Stimulated activated CD4-positive, alpha-beta T cell treated with anti-CD3 and anti-CD28 coated beads, TNF-alpha, amount 100 ng/mL, for 1 hour (primary cell): ENCODE measurements at places on chromosomes 5 and 9.

- DNase-seq = no peak
Observed at GRCh38 chr9:100408546-100409175, 18.3 kb upstream of the MSANTD3 start.

GRCh38 chr5:154829589-154830218 is 20.7 kb downstream of the FAXDC2 start:
- DNase-seq = no peak

GRCh38 chr5:102625928-102626327 is 127.1 kb upstream of the SLCO6A1 start:
- no peak for DNase-seq

DNA sequence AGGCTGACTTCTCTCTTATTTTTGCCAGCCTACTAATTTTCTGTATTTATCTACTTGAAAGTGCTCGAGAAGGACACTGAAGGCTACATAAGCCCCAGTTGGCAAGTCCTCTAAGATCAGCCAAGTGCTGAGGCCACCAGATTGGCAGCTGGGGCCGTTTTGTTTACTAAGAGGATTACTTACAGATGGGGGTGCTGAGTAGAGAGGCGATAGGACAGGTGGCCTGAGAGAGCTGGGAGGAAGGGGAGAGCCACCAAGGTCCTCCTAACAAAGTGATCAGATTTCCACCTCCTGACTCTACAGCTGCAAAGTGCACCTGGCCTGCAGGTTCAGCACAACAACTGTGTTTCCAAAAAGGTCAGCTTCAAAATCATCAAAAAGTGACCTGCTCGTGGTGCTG is 32.9 kb downstream of the FRMD3 start:
- DNase-seq = no peak

DNA sequence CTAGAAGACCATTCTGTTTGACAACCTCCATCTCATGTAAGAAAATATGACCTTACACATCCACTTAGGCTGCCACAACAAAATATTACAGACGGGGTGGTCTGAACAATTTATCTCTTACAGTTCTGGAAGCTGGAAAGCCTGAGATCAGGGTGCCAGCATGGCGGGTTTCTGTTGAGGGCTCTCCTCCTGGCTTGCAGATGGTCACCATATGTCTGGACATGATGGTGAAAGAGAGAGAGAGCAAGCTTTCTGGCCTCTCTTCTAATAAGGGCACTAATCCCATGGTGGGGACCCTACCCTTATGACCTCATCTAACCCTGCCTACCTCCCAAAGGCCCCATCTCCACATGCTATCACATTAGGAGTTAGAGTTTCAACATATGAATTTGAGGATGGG is 66.0 kb downstream of the AMBP start:
- no peak for DNase-seq

GRCh38 chr9:18268381-18268780 is 205.6 kb upstream of the ADAMTSL1 start:
- DNase-seq = no peak

- no peak for DNase-seq
Observed at GRCh38 chr5:127011153-127011552, 19.2 kb downstream of the MARCHF3 start.

- no peak for DNase-seq
Observed at GRCh38 chr5:142816531-142817430, 46.6 kb downstream of the ARHGAP26 start.
